Hematopoietic multipotent progenitor cell treated with erythropoietin and hydrocortisone succinate and interleukin-3 and kit ligand, for 4 days (in vitro differentiated cells): ENCODE measurements at places on chromosomes 11 and 22.
A peak's percentile ranks its signal among the peaks of the same experiment; 100 is the strongest.

GRCh38 chr22:35409783-35410662 lies 10.1 kb downstream of the MCM5 start:
- DNase-seq, result peak; percentile 88

DNA sequence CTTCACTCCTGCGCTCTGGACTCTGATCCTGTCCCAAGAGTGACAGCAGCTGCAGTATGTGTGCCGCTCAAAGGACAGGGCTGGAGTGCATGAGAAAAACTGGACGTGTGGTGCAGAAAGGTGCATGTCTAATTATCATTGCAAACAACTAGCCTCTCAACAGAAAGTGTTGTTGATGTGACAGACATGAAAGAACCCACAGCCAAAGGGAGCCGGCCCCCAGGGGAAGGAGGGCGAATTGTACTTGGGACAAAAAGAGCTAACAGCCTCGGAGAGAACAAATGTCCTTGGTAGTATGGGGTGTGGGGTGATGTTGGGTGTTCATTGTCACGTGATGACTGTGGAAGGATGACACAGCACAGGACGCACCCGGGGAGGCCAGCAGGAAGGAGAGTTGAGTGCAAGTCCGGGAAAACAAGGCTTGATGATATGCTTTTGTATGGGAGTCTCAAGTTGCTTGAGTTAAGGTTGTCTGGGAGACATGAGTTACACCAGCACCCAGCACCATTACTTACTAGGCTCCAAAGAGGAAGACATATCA lies 325.5 kb downstream of the NTM start:
- DNase-seq, result no peak

DNA sequence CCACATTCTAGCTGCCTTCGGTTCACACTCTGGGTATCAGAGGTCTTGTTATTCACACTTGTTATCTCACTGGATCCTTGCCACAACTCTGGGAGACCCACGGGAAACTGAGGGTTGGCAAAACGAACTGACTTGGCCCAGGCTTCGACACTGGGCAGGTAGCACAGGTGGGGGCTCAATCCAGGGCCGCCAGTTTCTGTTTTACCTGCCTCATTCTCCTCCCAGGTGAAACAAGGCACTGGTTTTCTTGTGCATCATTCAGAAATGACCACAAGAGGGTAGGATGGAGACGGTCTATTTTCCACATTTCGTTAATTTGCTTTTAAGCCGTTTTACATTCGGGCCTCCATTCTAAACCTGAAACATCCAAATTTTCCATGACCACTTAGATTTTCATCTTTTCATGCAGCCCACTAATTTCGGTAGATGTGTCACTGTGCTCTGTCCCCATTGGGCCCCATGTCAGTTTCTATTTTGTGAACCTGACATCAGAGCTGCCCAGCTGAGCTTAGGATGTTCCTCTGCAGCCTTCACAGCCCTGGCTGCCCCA lies 108.1 kb downstream of the KIAA1671 start:
- DNase-seq, result no peak

DNA sequence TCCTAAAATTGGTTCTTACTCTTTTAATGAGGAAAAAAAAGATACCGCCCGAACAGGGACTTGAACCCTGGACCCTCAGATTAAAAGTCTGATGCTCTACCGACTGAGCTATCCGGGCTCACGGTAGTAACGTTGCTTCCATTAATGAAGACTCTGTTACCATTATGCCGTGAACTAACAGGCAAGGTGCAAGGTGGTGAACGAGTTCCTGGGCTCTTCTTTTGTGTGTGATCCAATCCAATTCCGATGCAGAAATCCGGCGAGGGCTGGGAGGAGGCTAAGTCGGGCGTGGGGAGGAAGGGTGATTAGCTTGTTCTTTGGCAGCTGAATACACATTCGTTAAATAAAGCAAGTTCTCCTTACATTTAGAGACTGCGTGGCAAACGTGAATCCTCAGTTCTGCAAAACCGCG lies 49.0 kb downstream of the OR4D9 start:
- peak; percentile 90 for DNase-seq

GRCh38 chr11:117923773-117924172 lies 5.4 kb downstream of the TMPRSS13 start:
- DNase-seq, result no peak

GRCh38 chr22:19852177-19852781 lies 2.4 kb downstream of the GNB1L start:
- no peak for DNase-seq

GRCh38 chr22:39898997-39899396 lies 1.9 kb upstream of the GRAP2 start:
- peak; percentile 71 for DNase-seq

- DNase-seq, result peak; percentile 78
Observed at GRCh38 chr11:133078591-133079404, 453.5 kb downstream of the OPCML start.

DNA sequence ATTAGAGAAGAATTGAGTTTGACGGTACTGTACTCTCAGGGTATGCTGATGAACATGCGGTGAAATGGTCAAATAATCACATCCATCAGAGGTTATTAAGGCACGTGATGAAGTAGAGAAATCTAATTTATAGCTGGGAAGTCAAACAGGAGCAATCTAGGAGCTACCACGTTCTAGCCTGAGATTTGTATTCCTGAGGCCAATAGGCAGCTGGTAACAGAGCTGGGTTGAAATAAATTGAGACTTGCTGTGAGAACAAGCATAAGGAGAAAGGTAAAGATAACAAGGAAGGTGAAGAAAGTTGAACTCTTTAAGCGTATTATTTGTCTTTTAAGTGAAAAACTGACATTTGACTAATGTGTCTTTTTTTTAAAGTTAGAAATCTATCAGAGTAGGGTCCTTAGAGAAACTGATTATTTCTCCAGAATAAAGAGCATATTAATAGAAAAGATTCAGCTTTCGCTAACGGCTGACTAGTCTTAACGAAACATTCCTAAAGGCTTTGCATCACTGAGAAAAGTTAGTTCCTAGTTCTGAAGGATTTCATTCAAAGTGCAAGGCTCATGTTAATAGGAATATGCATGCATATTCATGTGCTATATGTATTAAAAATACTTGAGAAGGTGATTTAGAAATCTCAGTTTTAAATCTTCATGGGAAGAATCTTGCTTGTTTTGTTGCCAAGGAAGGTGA lies 5.2 kb upstream of the WEE1 start:
- no peak for DNase-seq

GRCh38 chr22:40181323-40181722 lies 3.6 kb downstream of the TNRC6B start:
- DNase-seq, result no peak

GRCh38 chr11:45537614-45538013 lies 127.8 kb downstream of the CHST1 start:
- no peak for DNase-seq

- no peak for DNase-seq
Observed at GRCh38 chr11:127392575-127392974, 392.0 kb upstream of the KIRREL3 start.

GRCh38 chr11:46072172-46072964 lies 48.9 kb downstream of the PHF21A start:
- no peak for DNase-seq

- DNase-seq, result peak; percentile 33
Observed at GRCh38 chr11:33932721-33933120, 40.8 kb upstream of the LMO2 start.

GRCh38 chr22:35883031-35883620 lies 145.5 kb downstream of the RBFOX2 start:
- DNase-seq, result no peak

- DNase-seq, result no peak
Observed at GRCh38 chr11:77093987-77094840, 8.4 kb upstream of the OMP start.

DNA sequence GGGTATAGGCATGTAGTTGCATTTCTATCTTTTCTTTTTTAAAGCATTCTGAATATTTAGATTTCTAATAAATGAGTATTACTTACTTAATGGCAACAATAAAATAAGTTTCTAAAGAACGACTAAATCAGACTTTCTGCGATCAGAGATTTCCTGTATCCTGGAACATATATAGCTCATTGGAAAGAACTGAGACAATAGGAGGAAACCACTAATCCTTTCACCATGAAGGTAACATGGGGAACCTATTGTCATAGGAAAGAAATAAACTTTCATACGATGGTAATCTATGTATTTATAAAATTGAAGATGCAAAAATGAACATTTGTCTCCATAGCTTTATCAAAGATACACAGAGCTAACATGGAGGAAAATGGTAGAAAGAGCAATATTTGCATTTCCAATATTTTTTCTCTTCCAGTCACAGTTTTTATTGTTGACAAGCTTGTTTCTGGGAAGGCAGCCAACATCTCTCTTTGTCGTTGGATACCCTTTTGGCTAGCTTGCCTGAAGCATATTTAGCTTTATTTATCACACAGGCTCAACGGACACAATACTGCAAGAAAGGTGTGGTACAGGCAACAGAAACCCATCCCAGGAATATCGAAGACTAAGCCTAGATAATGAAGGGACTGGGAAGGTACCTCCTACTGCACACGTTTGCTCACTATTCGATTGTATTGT lies 293.3 kb upstream of the MPPED2 start:
- DNase-seq, result no peak

DNA sequence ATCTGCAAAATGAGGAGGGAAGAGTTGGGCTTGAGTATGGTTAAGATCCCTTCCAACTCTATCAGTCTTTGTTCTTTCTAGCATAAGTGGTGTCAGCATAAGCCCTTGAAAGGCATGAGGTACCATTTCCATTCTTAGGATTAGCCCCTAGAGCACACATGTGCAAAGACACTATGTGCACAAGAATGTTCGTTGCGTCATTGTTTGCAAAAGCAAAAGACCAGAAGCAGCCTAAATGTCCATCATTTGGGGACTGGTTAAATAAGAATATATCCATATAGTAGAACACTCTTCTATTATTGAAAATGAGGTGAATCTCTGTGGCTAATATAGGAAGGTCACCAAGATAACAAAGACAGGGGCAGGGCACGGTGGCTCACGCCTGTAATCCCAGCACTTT lies 10.0 kb upstream of the KCTD14 start:
- DNase-seq, result no peak

DNA sequence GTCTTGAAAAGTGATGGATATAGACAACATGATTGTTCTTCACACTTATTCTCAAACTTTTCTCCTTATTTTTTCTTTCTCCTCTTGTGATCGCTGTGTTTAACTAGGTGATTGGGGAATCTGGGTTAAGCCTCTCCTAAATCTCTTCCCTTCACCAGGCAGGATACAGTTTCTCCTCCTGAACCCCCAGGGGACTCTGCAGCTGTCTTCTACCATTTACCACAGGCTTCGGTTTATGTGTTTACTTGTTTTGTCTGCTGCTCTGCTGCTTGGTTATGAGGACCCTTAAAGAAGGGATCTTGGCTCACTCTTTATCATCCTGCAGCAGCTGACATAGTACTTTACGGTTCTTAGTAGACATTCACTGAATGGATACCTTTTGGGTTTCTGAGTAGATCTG lies 124.2 kb downstream of the NCAM1 start:
- no peak for DNase-seq

DNA sequence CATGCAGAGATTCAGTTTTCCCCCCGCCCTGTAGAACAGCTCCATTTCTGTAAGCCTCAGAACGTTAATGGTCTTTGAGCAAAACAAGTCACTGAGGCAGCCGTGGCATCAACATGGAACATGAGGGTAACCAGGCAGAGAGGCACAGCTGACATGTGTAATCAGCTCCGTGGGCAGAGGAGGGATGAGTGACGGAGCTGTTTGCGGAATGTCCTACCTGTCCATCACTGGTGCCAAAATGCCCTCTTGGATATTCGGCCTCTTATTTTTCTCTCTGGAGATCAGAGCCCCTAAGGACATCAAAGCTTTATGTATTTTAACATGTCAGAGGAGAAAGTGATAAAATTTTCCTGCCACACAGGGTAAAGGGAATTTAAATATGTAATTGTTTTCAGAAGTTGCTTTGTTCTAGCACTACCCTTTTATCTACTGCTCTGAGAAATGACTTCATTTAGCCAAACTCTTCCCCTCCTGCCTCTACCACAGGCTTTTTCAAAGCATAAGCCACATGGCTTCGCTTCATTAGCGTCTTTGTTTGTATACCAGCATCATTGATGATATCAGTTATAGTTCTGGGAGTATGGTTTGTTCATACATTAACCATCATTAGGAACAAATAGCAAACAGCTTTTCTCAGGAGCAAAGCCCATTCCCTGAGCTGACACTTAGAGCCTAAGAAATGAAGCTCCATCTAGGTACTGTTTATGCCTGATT lies 32.9 kb downstream of the C11orf71 start:
- DNase-seq, result no peak

GRCh38 chr11:91902312-91902711 lies 322.3 kb upstream of the FAT3 start:
- no peak for DNase-seq

- DNase-seq, result peak; percentile 38
Observed at GRCh38 chr11:65931773-65932557, 12.7 kb downstream of the DRAP1 start.
